Anterior cingulate cortex (tissue), 58 donors: ENCODE measurements at places on chromosomes 6 and 20.

DNA sequence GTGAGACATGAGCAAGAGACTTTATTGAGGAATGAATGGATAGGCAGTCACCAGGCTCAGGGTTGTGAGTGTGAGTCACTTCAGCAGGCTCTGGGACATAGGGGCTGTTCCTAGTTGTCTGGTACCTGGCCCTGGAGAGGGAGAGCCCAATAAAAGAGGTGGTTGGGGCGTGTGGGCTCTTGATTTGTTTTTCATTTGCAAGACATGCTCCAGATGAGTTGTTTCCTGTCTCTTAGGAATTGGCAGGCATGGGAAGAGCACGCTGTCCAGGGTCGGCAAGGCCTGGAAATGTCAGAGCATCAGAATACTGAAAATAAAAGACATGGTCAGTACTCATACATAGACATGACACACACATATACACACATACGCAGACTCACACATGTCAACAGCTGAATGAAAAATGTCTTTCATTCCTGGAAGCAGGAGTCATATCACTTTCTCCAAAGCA is 166.3 kb upstream of the SULF2 start:
- DNase-seq = no peak

GRCh38 chr20:2825761-2826160 is 9.6 kb downstream of the TMEM239 start:
- DNase-seq = no peak

DNA sequence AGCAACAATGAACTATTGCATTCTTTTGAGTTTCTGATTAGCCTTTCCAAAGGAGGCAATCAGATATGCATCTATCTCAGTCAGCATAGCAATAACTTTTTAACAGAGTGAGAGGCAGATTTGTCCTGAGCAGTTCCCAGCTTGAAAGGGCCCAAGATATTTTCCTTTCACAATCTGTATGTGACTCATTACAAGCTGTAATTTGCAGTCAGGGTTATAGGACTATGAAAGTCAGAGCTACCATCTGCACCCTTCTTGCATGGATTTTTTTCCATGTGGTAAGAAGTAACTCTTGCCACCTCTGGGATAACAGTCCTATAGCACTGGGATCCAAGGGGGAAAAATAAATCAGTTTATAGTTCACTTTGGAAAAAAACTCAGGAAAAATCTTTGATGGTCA is 318.2 kb upstream of the RGS17 start:
- DNase-seq = no peak

GRCh38 chr6:106637717-106638341 is 8.5 kb downstream of the QRSL1 start:
- no peak for DNase-seq

- no peak for DNase-seq
These were observed 7.6 kb downstream of the NKAIN4 start for GRCh38 chr20:63246490-63247288.

- DNase-seq = no peak
These were observed 24.7 kb downstream of the RBCK1 start for GRCh38 chr20:432677-433299.

GRCh38 chr20:63498960-63499337 is at the start of gene EEF1A2:
Gene EEF1A2 (minus strand): TSS chr20:63499083. CDS start chr20:63497763, 1,320 bp downstream.
- DNase-seq = peak; percentile 63

DNA sequence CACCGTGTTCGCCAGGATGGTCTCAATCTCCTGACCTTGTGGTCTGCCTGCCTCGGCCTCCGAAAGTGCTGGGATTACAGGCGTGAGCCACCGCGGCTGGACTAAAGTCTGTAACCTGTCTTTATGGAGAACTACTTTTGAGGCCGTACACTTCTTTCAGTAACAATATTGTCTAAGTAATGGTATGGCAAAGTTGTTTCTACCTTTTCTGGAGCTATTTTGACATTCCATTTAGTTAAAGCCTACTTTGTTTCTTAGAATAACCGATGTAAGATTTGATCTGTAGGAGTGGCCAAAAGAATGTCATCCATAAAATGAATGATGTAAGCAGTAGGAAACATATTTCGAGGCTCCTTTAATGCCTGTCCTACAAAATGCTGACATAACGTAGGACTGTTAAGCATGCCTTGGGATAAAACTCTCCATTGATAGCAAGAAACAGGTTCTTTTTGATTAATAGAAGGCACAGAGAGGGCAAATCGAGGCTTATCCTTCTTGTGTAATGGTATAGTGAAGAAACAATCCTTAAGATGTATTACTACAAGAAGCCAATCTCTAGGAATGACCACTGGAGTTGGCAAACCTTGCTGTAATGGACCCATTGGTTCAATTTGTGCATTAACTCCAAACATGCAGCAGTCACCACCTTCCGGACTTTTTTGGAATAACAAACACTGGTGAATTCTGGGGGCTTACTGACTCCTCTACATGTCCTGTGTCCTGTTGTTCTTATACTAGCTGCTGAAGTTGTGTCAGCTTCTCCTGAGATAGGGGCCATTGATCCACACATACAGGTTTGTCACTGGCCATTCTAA is 35.9 kb downstream of the HLA-DRA start:
- DNase-seq = no peak

DNA sequence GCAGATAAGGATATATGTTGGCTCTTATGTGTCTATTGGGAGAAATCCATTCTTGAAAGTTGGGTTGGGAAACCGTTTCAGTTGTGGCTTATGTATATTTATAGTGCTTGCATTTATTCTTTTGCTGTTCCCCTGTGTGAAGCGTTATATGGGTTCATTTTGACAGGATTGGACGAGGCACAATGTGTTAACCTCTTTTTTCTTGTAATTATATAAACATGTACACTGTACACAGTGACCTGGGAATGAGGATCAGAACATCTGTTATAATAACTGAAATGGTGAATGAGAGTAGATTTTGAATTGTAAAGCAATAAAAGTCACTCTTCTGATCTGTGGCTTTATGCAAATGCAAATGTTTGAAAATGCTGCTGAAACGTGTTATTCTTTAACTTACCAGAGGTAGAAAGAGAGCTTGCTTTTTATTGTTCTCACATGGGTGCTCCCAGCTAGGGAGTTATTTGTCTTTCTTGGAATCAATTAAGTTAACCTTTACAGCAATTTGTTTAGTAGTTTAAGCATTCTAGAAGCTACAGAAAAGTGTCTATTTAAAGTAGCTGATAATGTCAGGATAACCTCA is 213.7 kb downstream of the GRIK2 start:
- DNase-seq = no peak

GRCh38 chr6:44833248-44833647 is 445.7 kb downstream of the CDC5L start:
- no peak for DNase-seq

GRCh38 chr6:11331111-11331510 is 98.6 kb upstream of the NEDD9 start:
- DNase-seq = no peak

DNA sequence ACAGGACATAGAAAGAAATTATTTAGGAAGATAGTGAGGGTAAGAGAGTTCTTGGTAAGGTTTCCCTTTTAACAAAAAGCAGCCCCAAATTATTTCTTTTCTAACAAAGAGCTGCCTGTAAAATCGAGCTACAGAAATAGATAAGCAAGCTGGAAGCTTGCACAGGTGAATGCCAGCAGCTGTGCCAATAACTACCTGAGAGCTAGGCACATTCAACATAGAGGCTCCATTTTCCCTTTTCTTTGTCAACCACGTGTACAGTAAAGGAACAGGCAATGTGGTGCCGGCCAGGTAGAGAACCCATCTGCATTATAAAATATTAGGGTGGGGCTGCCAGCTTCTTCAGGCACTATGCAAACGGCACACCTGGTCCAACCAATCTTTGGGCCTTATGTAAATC is 341.6 kb upstream of the JAG1 start:
- DNase-seq = no peak

GRCh38 chr6:141152951-141153350 is 979.8 kb upstream of the GJE1 start:
- no peak for DNase-seq

DNA sequence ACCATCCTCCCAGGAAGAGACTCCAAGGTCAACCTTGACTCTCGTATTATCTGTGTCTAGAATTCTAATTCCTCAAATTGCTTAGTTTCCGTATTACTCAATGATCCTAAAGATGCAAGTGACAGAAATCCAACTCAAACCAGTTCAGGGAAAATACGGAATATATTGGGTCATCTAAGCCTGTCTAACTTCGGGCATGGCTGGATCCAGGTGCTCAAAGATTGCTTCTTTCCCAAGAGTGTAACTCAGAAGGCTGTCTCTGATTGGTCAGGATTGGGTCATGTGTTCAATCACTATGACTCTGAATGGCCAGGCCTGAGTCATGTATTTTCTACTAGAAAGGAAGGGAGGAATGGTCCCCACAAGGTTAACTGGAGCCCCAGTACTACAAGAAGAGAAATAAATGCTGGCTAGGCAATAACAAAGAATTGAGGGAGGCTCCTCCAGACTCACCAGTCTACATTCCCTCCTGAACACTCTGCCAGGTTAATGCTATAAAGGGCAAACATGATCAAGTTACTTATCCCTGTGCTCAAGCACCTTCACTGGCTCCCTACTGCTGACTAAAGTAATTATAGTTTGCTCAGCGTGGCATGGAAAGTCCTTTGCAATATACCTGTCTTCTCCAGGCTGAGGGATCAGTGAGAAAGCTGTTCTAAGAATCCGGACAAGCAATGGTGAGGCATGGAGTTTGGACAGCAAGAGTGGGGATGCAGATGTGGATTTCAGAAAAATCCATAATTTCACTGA is 15.4 kb upstream of the PREX1 start:
- DNase-seq = no peak

DNA sequence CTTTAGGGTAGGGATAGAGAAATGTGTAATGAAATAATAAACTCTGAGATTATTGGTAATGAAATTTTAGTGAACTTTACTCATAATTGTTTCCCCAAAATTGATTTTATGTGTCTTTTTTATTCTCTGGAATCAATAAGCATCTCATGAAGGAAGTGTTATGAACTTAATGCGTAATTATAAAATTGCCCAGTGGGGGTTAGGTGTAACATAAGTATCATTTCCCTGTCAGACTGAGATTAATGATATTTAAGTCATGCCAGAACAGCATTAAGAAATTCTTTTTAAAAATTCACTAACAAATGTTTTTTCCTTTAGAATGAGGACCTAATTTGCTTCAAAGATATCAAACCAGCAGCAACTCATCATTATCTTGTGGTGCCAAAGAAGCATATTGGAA is 10.0 kb downstream of the HINT3 start:
- DNase-seq = no peak

DNA sequence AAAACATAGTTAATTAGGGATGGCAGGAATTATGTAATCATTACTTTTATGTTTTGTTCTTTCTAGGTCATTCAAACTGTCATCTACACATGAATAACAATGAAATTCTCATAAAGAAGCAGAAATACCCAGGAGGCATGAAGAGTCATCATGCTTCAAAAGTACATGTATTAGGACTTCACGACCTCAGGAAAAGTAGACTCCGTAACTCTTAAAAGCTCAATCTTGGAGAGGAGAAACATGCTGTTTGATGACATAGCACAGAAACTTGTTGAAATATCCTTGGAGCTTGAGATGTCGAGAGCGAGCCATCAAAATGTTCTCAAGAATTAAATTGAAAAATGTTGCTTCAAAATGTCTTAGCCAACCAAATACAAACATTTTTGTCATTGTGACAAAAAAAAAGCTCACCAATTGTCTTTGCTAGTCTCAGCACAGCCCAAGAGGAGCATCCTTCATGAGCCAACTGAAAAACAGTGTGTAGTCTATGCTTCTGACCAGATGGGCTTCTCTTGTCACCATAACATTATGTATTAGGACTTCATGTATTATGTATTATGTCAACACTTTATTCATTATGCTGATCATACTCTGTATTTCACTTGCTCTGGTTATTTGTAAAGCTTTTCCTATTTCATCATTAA is 28.2 kb upstream of the ANKEF1 start:
- DNase-seq = no peak

DNA sequence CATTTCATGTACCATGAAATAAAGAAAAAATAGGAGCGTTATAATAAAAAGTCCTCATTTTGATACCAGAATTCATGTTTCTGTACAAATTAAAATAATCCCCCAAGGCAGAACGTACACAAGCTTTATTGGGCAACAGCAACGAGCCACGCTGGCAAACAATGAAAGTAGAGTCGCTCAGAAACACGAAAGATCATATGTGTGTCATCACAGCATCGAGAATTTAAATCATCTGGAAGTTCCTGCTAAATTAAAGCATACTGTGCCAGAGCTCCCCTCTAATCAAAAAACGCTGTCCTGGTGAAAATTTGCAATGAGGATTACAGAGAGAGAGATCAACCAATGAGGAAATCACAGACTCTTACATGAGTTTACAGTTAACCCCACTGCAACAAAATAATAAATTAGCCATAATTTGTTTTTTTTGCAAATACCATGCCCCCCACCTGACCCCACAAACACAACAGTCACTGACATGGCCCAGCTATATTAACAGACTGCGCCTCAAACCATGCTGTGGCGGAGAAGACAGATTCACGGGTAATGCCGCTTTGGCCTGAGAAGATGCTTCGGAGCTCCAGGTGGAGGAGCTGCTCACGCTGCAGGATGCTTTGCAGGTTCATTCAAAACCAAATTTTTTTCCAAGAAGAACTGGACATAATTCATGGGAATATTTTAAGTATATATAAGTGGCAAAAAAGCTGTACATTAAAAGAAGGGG is 54.3 kb upstream of the NFATC2 start:
- no peak for DNase-seq

DNA sequence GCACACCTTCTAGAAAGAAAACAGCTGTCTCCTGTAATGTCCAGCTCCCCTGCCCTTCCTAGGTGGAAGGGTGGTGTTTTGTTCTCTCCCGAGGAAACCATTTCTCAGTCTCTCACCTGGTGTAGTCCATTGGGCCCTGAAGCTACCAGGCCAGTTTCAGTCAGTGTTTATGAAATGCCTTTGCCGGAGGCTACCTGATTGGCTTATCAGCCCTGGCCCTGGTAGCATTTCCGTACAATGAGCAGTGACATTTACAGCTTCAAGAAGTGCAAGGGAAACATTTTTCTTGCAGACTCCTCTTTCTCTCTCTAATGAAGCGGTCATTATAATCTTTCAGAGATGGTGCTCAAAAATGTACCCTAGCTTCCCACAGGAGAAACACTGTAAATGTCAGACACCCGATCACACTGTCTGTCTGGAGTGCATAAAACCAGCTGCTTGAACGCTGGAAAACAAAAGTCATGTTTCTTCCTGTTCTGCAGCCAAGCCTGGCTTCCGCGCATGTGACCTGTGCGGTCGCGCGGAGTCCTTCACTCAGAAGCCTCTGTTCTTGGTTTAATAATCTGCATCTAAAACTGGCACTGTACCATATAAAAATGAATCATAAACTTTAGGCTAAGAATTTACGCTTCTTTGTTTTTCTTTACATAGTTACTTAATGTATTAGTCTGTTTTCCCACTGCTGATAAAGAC is 28.4 kb upstream of the SAYSD1 start:
- no peak for DNase-seq

DNA sequence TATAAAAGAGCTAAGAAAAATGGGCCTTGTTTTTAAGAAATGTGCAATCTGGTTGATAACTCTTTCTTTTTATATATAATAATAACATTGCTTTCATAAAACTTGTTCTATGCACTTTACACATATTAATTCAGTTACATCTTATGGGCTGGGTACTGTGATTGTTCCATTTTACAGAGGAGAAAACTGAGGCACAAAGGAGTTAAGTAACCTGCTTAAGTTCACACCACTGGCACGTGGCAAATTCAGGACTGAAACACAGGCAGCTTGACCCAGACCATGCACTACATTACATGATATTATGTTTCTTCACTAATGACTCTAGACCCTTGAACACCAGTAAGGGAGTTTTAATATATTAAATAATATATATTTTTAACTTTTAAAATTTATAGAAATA is 15.4 kb upstream of the IYD start:
- no peak for DNase-seq
